ENCODE measurements at places on chromosomes 7 and 10.

DNA sequence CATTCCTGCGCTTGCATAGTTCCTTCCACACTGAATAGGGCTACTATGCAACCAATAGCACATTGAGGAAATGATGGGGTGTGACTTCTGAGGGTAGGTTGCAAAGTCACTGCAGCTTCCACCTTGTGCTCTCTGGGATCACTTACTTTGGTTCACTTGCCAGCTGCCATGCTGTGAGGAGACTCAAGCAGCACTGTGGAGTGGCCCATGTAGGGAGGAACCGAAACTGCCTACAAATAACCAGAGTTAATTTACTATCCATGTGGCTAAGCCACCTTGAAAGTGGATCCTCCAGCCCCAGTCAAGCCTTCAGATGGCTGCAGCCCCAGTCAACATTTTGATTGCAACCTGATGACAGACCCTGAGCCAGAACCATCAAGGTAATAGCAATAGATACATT, 64.3 kb downstream of the FAM204A start:
- no peak overlapping the region for H3K4me3 ChIP-seq
- H3K27me3 ChIP-seq = peaks cover 1% of the 10 kb centered on the region
- H3K27ac ChIP-seq = no peak overlapping the region

DNA sequence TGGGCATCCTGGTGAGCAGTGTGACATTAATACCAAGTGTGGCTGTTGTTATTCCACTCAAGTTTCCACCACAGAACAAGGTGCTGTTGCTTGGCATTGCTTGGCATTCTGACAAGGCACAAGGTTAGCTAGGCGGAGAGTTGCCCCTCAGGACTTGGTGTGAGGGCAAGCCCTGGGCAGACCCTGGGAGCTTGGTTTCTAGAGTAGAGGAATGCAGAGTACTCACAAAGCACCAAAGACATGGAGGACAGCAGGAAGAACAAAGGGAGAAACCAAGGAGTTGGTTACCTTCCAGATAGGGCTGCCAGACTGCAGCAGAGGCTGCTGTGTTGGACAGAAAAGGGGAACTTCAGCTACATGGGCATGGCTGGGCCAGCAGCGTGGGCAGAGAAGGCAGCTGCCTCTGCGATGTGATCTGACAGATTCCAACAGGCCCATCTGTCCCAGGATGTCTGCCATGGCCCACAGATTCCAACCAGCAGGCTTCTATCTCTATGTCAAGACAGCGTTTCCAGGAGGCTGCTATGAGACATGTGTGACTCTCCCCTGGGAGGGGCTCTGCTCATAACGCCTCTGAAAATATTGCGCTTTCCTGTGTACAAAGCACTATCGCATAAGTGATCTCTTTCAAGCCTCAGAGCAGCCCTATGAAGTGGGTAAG, 1.8 kb downstream of the GOLGA7B start:
- DNase-seq = no peak
- H3K4me1 ChIP-seq = peaks cover 14% of the 10 kb centered on the region
- no peaks in the 10 kb centered on the region for H3K36me3 ChIP-seq
- H3K4me3 ChIP-seq = no peak overlapping the region
- H3K27ac ChIP-seq = no peak overlapping the region
- peaks cover 53% of the 10 kb centered on the region for H3K27me3 ChIP-seq

- H3K27ac ChIP-seq = no peak overlapping the region
- peaks cover 4% of the 10 kb centered on the region for H3K27me3 ChIP-seq
- peaks cover 10% of the 10 kb centered on the region for H3K36me3 ChIP-seq
- peak overlapping the region; percentile 83 for H3K4me3 ChIP-seq
- H3K4me1 ChIP-seq = peaks cover 44% of the 10 kb centered on the region
Observed at GRCh38 chr10:94361171-94361794, 1.5 kb downstream of the NOC3L start.

DNA sequence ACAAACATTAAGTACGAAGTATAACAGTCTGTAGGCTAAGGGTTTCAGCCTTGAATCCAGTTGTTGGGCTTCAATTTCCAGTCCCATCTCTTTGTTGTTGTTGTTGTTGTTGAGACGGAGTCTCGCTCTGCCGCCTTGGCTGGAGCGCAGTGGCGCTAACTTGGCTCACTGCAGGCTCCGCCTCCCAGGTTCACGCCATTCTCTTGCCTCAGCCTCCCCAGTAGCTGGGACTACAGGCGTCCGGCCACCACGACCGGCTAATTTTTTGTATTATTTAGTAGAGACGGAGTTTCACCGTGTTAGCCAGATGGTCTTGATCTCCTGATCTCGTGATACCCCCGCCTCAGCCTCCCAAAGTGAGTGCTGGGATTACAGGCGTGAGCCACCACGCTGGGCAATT, 464.9 kb downstream of the ANKRD7 start:
- H3K4me3 ChIP-seq = no peak overlapping the region
- DNase-seq = peak; percentile 49
- no peaks in the 10 kb centered on the region for H3K27me3 ChIP-seq
- H3K4me1 ChIP-seq = no peaks in the 10 kb centered on the region
- H3K27ac ChIP-seq = no peak overlapping the region

DNA sequence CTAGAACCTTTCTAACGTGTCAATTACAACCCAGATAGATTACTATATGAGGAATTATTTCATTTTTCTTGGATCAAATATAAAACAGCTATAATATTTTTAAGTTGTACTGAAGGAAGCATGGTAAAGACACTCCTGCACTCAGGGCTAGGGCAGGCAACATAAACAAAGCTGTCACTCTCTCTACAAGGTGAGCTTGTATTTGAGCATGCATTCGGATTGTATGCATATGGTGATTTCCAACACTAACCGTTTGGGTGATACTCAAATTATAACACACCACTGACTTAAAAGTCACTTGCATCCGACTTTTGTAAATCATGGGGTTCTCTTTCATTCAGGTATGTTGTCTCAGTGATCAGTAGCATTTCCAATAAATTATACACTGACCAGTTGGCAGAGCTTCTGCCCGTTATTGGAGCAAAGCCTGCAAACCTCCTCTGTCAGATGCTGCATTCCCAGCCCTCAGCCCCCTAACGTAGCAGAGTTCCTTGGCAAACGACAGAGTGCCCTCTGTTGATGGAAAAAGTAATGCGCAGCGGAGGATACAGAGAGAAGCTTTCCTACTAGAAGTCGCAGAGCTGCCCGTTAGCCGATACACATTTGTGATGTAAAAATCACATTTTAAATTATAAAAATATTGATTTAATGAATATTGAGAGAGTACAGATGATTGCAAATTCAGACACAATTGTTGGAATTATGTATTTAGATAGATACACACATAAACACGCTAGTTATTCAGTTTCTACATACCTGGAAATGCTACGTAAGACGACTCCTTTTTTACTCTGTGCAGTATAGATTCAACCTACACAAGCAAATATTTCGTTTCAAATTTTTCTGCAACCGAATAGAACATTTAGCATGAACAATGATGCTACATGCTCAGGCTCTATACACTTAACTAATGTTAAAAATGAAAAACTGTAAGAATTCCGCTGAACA, 173.9 kb upstream of the SP4 start:
- H3K4me1 ChIP-seq = no peaks in the 10 kb centered on the region
- H3K27me3 ChIP-seq = peaks cover 62% of the 10 kb centered on the region
- DNase-seq = no peak
- no peak overlapping the region for H3K27ac ChIP-seq

- DNase-seq = no peak
- H3K27ac ChIP-seq = no peak overlapping the region
- H3K36me3 ChIP-seq = no peaks in the 10 kb centered on the region
- no peaks in the 10 kb centered on the region for H3K4me1 ChIP-seq
- no peak overlapping the region for H3K4me3 ChIP-seq
- H3K27me3 ChIP-seq = peaks cover 40% of the 10 kb centered on the region
Observed at GRCh38 chr7:51226916-51227535, 89.6 kb downstream of the COBL start.

- DNase-seq = no peak
- no peaks in the 10 kb centered on the region for H3K36me3 ChIP-seq
- H3K4me3 ChIP-seq = no peak overlapping the region
Observed at GRCh38 chr10:71622154-71622526, 97.4 kb downstream of the C10orf105 start.

DNA sequence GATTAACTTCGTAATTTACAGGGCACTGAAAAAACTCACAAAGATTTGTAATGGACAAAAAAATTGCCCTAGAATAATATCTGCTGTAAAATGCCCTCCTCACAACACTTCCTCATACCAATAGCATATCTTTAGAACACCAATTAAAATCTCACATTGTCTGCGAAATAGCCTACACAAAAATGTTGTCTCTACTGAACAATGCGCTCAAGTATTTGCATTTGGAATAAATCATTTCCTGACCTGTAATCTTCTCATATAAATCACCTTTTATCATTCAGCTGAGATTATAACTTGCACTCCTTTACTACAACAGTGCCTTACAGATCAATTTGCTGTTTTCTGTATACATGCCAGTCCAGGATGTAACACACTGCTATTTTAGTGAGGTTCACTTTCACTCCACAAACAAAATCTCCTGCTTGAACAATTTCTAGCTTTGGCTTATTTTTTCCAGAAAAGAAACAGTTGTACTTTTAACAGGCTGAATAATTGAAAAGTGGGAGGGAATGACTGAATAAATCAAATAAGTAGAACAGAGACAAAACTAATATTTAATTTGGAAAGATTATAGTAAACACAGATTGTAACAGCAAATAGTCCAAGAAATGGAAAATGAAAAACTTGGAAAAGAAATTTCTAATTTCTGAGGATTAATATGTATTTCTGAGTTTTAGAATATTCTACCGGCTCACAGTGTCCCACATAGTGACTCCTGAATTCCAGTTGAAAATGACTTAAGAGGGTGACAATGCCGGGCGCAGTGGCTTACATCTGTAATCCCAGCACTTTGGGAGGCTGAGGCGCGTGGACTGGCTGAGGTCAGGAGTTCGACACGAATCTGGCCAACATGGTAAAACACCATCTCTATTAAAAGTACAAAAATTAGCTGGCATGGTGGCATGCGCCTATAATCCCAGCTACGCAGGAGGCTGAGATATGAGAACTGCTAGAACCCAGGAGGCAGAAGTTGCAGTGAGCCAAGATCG, 30.6 kb downstream of the JMJD1C start:
- peaks cover 6% of the 10 kb centered on the region for H3K36me3 ChIP-seq
- no peak for DNase-seq
- H3K4me3 ChIP-seq = no peak overlapping the region
- H3K4me1 ChIP-seq = peaks cover 39% of the 10 kb centered on the region

DNA sequence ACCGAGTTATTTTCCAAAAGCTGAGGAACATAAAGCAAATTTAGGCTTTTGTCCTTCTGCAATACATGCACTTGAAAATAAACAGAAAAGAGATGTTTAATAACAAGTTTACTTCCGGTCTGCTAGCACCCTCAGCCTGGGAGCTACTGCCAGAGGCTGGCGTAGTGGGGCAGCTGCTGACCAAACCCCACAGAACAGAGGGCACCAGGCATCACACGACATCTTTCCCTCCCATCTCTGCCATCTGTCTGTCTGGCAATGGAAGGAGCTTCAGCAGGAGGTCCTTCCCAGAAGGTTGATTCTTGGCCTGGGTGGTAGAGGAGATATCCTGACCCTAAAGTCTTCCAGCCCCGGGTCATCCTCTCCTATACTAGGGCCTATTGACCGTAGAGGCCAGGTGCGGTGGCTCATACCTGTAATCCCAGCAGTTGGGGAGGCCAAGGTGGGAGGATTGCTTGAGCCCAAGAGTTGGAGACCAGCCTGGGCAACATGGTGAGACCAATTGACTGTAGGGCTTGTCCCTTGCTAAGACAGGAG, 47.8 kb downstream of the CHST3 start:
- no peak for DNase-seq
- no peaks in the 10 kb centered on the region for H3K27me3 ChIP-seq
- peaks cover 19% of the 10 kb centered on the region for H3K36me3 ChIP-seq
- no peak overlapping the region for H3K27ac ChIP-seq

- H3K4me1 ChIP-seq = no peaks in the 10 kb centered on the region
- no peak for DNase-seq
- H3K27ac ChIP-seq = no peak overlapping the region
Observed at GRCh38 chr7:86846494-86847190, 202.9 kb downstream of the GRM3 start.

DNA sequence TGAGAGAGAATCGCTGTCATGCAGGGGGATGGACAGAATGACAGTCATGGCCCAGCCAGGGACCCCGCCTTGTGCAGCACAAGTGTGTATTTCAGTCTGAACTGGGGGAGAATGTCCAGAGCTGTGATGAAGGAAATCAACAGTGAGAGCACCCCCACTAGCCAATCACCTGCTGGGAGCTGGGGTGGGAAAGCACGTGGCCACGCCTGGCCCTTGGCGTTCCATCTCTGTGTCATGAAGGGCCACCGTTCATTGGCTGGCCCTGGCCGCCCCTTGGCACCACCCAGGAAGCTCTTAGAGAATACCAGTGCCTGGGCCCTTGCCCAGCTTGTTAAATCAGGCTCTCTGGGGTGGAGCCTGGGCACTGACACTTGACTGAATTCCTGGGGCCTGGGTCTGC, 22.8 kb downstream of the GRID1 start:
- H3K4me1 ChIP-seq = peaks cover 11% of the 10 kb centered on the region
- no peak overlapping the region for H3K27ac ChIP-seq
- peaks cover 1% of the 10 kb centered on the region for H3K27me3 ChIP-seq
- peak; percentile 48 for DNase-seq
- no peak overlapping the region for H3K4me3 ChIP-seq

- no peak overlapping the region for H3K27ac ChIP-seq
- DNase-seq = no peak
- H3K36me3 ChIP-seq = no peaks in the 10 kb centered on the region
- H3K27me3 ChIP-seq = peaks cover 12% of the 10 kb centered on the region
Observed at GRCh38 chr7:36036590-36036989, 116.5 kb upstream of the EEPD1 start.

- DNase-seq = no peak
- peaks cover 50% of the 10 kb centered on the region for H3K36me3 ChIP-seq
- H3K27me3 ChIP-seq = no peaks in the 10 kb centered on the region
- no peak overlapping the region for H3K27ac ChIP-seq
- no peaks in the 10 kb centered on the region for H3K4me1 ChIP-seq
- H3K4me3 ChIP-seq = no peak overlapping the region
Observed at GRCh38 chr10:109866168-109866994, 56.9 kb downstream of the XPNPEP1 start.

- H3K27me3 ChIP-seq = peaks cover 5% of the 10 kb centered on the region
- no peak for DNase-seq
- H3K4me1 ChIP-seq = no peaks in the 10 kb centered on the region
- H3K27ac ChIP-seq = no peak overlapping the region
- H3K36me3 ChIP-seq = no peaks in the 10 kb centered on the region
Observed at GRCh38 chr10:98919899-98920298, 315.8 kb downstream of the HPSE2 start.

DNA sequence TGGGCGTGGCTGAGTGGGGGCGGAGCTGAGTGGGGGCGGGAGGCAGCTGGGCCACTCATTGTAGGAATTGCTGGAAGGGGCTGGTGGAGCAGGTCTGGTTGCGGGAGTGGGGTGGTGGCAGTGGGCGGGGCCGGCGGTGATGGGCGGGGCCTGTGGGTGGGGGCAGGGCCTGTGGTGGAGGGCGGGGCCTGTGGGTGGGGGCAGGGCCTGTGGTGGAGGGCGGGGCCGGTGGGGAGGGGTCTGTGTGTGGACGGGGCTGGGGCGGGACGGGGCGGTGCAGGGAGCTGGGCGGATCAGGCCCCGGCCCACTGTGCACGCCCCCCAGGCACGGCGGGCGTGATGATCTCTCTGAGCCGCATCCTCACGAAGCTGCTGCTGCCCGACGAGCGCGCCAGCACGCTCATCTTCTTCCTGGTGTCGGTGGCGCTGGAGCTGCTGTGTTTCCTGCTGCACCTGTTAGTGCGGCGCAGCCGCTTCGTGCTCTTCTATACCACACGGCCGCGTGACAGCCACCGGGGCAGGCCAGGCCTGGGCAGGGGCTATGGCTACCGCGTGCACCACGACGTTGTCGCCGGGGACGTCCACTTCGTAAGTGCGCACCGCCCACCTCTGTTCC, 14.0 kb downstream of the SLC29A4 start:
- no peaks in the 10 kb centered on the region for H3K4me1 ChIP-seq
- H3K36me3 ChIP-seq = peaks cover 4% of the 10 kb centered on the region
- no peak overlapping the region for H3K27ac ChIP-seq

GRCh38 chr10:99457813-99458212, 27.4 kb upstream of the GOT1 start:
- H3K27me3 ChIP-seq = peaks cover 61% of the 10 kb centered on the region
- no peak overlapping the region for H3K27ac ChIP-seq
- H3K36me3 ChIP-seq = no peaks in the 10 kb centered on the region
- no peaks in the 10 kb centered on the region for H3K4me1 ChIP-seq
